Astrocyte of the cerebellum (primary cell): ENCODE measurements at places on chromosomes 7 and 10.

- no peak for DNase-seq
Measured at GRCh38 chr7:28835800-28836199, 122.3 kb downstream of the TRIL start.

GRCh38 chr7:134470864-134471263 is 12.0 kb upstream of the AKR1B1 start:
- DNase-seq, result no peak

DNA sequence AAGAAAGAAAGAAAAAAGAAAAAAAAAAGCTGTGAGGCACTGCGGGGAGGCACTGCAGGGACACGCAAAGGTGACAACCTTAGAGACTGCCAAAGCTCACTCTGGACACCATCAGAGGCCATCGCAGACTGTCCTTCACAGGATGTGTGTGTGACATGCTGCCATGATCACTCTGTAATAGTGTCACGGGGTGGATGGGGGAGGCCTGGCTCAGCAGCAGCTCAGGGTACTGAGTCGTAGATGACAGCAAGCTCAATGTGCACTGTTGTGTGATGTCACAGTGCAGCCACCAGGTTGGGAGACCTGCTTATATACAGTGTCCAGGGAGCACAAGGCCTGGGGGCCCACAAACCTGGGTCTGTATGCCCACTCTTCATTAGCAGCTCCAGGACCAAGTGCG is 83.3 kb downstream of the SLIT1 start:
- no peak for DNase-seq

DNA sequence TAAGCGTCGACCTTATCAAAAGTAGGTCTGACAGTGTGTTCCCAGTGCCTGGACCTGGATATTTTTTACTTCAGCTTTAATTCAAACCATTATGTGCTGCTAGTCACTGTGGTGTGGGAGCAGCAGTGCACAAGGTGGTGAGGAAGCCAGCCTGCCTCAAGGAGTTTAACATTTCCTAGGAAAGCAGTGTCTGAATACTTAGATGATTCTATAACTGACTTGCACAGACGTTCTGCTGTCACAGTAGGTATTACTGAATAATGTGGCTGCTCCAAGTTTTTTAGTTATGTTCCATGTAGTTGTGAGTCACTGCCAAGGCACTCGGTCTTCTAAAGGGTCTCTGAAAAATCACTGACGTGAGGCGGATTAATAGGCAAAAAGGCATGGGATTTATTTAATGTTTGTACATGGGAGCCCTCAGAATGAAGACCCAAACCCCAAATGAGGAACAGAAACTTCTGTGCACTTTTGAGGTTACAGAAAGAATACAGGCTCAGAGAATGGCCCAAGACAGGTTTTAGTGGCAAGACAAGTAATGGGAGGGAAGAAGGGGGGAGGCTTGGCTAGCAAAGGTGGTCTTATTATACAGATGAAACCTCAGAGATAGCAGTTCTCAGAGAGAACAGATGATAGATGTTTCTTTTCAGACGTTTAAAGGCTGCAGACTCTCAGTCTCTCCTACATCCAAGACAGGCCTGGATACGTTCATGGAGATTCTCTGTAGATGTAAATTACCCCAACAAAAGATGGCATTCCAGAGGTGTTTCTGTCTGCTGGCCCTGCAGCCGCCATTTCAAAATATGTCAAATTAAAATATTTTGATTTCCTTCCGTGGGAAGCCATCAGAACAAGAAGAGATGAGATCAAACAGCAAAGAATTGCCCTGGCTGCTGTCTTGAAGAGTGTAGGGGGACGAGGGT is 209.3 kb downstream of the SDK1 start:
- no peak for DNase-seq

- no peak for DNase-seq
Measured at GRCh38 chr10:99799613-99800012, 17.2 kb downstream of the ABCC2 start.

GRCh38 chr10:59284118-59284975 is 78.0 kb downstream of the FAM13C start:
- DNase-seq, result no peak

DNA sequence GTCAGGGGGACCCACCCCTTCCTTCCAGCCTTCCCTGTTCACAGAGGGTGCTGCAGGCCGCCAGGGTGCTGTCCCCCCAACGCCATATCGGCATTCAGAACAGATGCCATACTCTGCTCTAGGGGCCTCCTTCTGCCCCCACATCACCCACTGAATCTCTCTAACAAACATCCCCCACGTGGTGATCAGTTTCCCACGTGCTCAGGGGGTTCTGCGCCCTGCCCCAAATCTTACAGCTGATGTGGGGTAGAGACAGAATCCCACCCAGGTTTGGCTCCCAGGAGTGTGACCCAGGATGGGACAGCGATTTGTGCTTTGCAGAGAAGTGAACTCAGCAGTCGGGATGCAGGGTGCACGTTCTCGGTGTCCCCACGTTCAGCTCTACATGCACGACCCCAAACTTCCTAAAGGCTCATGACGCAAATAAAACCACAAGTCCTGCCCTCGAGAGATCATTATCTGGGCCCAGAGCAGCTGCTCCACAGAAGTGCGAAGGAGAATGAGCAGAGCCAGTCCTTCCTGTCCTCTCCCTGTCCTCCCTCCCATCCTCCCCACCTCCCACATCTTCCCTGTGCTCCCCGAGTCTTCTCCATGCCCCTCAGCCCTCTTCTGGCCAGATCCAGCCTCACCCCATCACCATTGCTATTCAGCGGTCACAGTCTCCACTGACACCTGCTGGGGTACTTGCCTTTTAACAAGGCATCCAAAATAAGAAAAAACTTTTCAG is 423.4 kb downstream of the DNAJB6 start:
- no peak for DNase-seq

- DNase-seq, result no peak
Measured at GRCh38 chr7:151129960-151130591, 37.4 kb downstream of the GBX1 start.
